Stimulated activated CD8-positive, alpha-beta memory T cell treated with anti-CD3 and anti-CD28 coated beads, Interleukin-4, amount 100 ng/mL, for 1 hour (primary cell): ENCODE measurements at places on chromosomes 7 and 10.

- DNase-seq, result no peak
Measured at GRCh38 chr10:132904181-132904813, 38.1 kb downstream of the CFAP46 start.

- DNase-seq, result no peak
Measured at GRCh38 chr10:111370101-111370500, 293.3 kb downstream of the ADRA2A start.

- DNase-seq, result no peak
Measured at GRCh38 chr10:24382979-24383663, 174.2 kb downstream of the KIAA1217 start.

DNA sequence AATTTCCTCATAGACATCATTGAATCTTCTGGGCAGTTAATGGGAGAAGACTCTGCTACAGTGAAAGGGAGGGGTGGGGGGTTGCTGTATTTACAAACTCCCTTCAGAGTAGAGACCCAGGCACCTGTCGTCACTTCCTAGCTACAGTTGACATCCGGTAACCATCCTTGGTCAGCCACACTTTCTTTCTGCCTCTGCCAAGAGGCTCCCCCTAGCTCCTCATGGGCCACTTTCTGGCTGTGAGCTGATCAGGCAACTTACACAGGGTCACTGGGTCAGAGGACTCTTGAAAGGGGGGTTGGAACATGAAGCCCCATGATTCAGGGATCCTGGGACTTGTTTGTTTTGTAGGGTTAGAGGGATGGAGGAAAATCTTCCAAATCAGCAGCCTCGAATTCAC lies 1.2 kb downstream of the TECPR1 start:
- peak; percentile 11 for DNase-seq

- no peak for DNase-seq
Measured at GRCh38 chr7:142111499-142111898, at the start of gene MGAM2. Gene MGAM2, plus strand, starts transcription at chr7:142111718. Its CDS starts 5,156 bp downstream, at chr7:142116874.

DNA sequence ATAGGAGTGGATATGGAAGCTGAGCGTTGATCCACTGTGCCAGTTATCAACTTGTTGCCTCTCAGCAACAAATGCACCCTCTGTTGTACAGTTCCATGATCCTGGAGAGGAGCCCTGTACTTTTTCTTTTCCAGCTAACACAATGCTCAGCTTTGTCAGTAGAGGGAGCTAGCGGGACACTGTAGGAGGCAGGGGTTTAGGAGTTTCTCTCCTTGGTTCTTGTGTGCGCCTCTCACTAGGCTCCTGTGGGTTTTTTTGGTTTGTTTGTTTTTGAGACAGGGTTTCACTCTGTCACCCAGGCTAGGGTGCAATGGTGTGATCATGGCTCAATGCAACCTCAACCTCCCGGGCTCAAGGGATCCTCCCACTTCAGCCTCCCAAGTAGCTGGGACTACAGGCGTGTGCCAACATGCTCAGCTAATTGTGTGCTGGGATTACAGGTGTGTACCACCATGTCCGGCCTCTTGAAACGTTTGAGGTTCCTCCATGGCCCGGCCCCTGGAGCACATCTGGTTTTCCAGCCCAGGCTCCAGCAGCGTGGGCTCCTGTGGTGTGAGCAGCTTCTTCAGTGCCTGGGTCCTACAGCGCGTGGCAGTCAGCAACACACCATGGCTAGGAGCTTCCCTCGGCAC lies 12.0 kb upstream of the MARVELD1 start:
- no peak for DNase-seq

DNA sequence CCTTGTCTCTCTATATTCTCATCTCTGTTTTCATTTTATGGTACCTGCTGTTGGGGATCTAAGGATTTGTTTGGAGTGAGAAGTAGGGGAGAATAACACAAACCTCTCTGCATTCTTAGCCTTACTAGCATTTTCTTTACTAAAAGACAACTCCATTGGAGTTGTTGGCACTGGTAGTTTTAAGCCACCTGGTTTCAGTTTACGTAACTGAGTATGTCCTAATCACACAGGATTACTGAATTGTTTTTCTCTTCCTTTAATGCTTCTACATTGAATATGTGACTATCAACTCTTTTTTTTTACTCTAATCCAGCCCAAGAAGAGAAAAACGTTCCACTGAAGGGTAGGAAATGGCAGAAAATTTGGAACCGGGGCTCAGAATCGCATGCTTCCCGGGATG lies 30.0 kb upstream of the TRIL start:
- no peak for DNase-seq

DNA sequence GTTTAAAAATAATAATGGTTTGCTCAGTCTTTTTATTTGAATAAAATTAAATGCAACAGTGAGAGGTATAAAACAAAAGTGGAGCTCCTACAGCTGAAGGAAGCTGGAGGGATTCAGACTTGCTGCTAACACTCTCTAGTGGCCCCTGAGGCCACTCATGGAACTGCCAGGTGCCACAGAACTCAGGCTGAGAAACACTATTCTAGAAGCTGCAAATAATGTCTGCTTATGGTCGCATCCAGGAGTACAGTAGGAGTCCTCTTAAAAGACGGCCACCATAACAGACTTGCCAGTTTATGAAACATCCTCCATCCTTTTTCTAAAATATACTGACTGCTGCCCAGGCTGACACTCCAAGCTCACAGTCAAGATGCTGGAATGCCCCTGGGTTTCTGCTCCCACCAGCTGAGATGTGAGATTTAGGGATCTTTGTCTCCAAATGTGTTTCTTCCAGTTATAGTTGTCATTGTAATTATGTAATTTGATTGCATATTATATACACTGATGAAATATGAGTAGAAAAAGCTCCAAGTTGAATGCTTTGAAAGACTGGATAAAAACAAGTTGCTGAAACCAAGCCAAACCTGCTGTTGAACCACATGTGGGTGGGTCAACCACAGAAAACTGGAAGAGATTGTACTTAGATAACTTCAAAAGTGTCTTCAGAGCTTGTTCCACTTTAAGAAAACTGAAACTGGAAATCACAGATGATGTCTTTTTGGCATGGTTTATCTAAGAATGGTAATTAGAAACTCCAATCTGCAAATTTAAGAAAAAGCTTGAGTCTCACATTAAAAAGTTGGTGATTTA lies 213.7 kb upstream of the AOAH start:
- no peak for DNase-seq

- no peak for DNase-seq
Measured at GRCh38 chr10:79425074-79425532, 20.3 kb downstream of the ZCCHC24 start.

DNA sequence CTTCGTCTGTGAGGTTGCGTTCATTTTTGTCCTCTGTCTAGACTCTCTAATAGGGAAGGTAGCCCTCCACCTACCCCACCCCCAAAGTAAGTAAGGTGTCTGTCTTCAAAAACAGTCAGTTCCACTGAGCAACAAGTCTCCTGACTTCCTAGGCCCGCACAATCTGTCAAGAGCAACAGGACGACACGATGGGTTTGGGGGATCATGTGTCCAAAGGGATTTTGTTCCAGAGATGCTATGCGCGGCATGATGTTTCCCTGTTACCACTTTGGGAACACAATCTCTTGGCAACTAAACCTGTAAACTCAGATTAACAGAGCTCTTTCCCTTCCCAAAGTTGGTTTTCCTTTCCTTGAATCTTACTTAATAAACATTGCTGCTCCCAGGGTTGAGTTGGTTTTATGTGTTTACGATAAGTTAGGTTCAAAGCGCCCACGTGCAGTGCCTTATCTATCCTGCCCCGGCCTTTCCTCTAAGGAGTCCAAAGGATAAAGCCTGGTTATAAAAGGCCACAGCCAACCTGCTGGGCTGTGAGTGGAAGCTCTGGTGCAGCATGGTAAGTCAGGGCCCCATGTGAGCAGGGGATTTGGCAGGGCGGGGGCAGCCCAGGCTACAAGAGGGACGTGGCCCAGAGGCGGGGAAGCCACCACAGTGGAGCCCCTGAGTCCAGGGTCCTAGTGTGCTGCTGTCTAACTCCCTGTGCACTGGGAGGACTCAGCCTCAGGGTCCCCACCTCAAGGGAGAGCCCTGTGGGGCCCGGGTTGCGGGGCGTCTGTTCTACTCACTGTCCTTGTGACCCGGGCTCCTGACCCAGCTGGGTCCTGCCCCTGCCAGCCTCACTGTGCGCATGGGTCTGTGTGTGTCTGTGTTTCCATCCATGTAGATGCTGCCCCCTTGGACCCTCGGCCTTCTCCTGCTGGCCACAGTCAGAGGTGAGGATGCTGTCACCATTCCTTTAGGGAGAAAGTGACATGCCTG lies at the start of gene PNLIPRP2:
Gene PNLIPRP2 (plus strand): TSS at position 531 of the 978 bp plus-strand sequence.
- DNase-seq, result no peak

DNA sequence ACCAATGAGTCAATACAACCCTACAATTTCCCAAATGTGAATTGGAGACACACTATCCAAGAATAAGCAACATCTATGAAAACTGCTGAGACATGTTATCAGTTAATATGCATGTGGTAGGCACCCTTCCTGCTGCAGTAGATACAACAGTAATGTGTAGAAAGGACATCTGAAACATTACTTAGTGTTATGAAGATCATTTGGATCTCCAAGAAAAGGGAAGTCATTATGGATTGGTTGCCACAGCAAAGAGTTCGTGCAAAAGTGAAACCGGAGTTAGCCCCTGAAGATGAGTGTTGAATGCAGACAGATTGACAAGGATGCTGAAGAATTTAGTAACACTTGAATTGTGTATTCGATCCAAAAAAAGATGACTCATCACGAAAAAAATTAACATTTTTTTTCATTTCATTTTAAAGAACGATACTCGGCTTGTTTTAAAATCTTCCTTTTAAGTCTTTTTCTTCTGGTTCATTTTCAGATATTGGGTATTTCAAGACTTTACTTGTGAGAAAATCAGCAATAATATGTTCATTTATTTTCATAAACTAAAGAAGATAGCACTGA lies 322.4 kb upstream of the KLF6 start:
- DNase-seq, result no peak

GRCh38 chr7:157818701-157819454 lies 482.1 kb downstream of the DNAJB6 start:
- no peak for DNase-seq

- DNase-seq, result no peak
Measured at GRCh38 chr10:49115015-49115795, at the start of gene VSTM4. Gene VSTM4, minus strand, starts transcription at chr10:49115522. Its CDS starts 37 bp downstream, at chr10:49115485.

GRCh38 chr10:37947526-37947925 lies 28.9 kb downstream of the ZNF25 start:
- DNase-seq, result no peak

GRCh38 chr7:139720705-139721231 lies 57.0 kb downstream of the HIPK2 start:
- no peak for DNase-seq

GRCh38 chr7:255721-256361 lies 34.1 kb upstream of the FOXL3 start:
- no peak for DNase-seq

GRCh38 chr10:79014796-79015195 lies 54.0 kb upstream of the ZMIZ1 start:
- no peak for DNase-seq

- DNase-seq, result no peak
Measured at GRCh38 chr7:31058122-31058521, 6.0 kb downstream of the ADCYAP1R1 start.

DNA sequence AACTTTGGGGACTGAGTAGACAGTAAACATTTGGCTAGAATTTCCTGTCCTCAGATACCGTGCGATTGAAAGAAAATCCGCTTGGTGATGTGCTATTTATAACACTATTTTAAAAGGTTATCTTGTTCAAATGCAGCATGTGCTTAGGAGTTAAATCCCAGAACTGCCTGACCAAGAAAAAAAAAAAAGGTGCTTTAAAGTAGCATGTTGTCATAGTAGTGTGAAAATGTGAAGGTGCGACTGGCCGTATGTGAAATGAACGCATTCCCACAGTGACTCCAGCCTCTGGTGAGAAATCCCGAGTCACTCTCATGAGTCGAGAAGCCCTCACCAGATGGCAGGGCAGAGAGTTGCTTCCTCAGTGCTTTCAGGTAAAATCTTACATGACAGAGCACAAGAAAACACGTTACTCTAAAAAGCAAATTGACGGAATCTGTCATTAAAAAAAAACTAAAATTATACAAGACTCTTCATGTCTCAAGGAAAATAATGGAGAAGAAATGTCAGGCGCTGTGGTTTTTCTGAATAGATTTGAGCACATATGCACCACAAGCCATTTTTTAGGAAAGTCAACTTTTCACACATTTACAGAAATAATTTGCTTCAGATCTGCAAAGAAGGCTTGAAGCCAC lies 18.4 kb upstream of the KLF6 start:
- no peak for DNase-seq

DNA sequence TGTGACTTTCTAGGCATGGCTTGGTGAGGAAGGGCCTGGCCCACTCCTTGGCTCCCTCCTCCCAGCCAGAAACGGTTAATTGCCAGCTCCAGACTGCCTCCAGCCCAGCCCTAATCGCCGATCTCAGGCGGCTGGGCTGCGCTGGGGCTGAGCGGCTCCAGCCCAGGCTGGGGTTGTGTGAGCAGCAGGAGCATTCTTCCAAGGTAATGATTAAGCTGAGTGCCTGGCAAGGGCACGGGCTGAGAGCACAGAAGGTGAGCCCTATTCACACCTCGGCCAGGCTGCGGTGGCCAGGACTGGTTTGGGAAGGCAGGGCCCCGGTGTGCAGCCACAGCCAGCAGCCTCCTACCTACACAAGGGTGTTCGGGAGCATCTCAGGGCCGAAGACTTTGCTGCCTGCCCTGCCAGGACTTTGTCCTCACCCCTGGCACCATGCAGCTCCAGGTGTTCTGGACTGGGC lies at the start of gene TMEM72:
Gene TMEM72 (plus strand): TSS at position 257 of the 460 bp plus-strand sequence. CDS start 176 bp downstream, at position 433.
- DNase-seq, result no peak
